ENCODE measurements at places on chromosomes 3 and 15.

DNA sequence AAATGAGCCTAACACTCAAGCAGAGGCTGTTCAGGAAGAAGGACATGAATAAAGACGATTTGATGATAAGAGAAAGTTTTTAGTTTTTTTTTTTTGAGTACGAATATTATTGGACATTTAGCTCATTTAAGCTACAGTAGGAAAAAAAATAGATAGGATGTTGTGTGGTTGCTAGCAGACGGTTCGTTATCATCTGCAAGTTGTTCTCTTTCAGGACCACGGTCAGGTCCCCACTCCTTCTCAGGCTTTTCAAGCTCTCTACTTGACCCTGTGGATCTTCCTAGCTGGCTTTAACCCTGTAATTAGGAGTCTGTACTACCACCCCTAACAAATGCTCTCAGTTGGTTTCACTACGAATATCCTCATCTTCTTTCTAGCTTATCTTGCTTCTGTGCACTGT lies 1.1 kb downstream of the KCNH8 start:
- no peak for DNase-seq

GRCh38 chr15:71167445-71168165 lies 52.3 kb downstream of the THSD4 start:
- DNase-seq: no peak

DNA sequence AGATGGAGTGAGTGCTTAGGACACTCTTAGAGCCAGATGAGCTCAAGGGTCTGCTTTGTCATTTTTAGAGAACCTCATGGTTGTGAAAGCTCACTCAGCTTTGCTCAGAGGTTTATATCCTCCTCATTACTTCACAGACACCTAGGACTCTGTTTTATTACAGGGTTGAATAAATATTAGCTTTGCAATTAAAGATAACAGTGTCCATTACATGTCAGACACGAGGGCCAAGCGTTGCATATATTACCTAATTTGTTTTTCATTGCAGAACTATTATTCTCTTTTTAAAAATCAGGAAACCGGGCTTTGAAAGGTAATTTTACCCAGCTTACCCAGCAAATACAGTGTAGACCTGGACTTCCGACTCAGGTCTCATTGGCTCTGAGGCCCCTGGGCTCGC lies 16.1 kb downstream of the MAP6D1 start:
- DNase-seq: no peak

DNA sequence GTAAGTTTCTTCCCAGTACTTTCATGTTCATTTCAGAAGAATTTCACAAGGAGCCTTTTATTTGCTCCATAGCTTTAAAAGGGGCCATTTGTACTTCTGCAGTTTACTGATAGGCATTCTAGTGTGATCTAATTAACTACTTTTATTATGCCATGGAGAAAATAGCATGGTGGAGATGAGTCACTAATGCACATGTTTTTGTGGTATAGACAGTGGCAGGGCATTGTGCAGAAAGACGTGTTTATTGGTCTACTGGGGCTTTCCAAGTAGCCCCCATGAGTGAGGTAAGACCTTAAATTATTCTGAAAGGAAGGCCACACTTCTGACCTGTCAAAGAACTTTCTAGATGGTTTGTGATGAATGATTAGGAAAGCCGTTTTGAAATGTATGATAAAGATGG lies 810.0 kb upstream of the NR2F2 start:
- no peak for DNase-seq

DNA sequence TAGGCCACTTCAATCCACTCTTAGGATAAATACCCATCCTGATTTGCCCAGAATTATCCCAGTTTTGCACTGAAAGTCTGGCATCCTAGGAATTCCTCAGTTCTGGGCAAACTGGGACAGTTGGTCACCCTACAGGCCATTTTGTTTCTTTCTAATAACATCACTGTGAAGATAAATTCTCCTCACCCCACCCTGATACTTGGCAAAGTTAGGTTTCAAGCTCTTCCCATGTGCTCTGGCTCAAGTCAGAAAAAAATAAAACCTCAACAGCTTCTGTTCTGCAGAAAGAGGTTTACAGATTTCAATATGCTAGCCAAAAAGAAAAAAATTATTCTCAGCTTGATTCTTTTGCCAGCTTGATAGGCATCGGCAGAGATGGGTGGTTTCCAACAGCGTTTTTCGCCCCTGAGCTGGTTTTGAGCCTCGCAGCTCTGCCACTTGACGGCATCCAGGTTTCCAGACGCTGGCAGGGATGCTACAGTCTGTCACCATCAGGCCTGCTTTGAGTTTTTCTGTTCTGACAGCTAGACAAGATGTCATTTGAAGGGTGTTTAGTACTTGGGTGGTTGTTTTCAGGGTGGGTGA lies 171.4 kb downstream of the SSR3 start:
- no peak for DNase-seq

DNA sequence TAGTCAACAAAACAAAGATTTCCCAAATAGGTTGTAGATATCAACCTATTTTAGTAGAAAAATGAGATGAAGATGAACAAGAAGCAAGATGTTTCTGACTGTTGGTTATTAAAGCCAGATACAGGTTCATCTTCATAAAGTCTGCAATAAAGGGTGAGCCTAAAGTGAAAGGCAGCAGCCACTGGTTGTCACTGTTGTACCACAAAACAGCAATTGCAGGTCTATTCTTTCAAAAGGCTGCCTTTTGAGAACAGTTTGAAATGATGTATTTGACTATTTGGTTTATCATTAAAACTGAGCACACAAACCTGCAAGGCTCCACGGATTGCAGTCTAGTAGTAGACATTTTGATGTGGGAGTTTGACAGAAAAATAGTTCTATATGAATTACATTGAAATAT lies 543.4 kb downstream of the GBE1 start:
- DNase-seq: no peak

DNA sequence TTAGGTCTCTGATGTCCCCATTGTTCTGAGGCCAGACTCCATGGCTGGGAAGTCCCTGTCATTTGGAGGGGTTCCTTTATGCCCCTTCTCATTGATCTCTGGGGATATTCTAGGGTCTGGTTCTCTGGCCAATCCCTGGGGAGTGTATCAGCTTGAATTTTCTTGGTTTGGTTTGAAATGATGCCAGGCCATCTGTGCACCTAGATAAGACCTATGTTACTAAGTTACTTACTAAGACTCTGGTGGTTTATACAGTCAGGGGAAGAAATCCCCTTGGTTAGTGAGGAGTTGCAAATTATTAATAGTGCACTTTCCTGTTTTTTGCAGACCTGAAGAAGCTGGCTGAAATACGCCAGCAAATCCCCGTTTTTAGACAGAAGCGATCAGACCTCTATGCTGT lies 20.3 kb downstream of the NIT2 start:
- no peak for DNase-seq

GRCh38 chr3:162517110-162517509 lies 1020.5 kb downstream of the OTOL1 start:
- DNase-seq: no peak

DNA sequence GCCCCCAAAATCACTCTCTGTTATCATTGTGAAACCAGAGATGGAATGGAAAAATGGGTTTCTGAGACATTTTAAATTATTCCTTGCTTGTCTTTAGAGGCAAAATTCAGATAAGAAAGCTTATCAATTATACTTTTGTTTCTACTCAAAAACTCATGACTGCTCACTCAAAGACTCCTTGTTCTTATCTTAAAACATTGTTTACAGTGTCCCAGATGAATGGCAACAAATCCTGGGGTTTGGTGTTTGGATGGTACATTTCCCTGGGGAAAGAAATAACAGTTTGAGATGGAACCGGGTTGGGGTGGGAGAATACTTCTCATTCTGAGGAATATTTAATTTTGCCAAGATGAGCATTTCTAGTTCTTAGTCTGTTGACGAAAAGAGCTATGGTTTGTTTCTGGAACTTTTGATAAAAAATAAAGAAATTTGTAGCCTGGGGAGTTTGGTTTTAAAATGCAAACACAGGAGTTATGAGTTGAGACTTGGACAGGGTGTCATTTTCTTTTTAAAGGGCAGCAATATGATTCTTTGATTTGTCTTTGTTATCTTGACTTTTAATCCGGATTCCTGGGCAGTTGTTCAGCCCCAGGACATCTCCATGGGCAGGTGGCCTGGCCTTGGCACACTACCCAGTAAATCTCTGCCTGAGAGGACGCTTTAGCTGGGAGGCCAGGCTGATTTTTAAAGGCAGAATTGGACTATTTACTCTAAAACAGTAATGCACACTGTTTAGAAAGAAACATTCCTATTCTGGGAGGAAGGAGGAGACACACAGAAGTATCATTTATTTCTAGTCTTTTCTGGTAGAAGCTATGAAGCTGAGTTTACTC lies 32.4 kb downstream of the BTD start:
- DNase-seq: no peak

- no peak for DNase-seq
Observed at GRCh38 chr3:48268381-48268935, 27.6 kb downstream of the ZNF589 start.

DNA sequence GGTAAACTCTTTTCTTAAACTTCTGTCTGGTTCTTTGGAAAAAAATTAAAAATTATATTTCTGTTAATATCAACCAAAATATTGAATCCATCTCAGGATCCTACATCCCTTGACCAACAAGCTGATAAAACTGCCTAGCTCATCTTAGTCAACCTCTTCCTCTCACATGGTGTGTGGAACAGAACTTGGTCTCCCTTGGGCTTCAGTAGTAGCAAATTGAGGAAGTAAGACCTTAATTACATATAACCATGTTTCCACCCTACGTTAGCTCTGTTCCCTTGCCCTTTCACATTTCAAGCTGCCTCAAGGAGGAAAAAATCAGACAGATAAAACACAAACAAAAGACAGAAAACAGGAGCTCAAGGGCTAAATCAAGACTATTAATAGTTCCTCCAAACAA lies 116.4 kb downstream of the GREM1 start:
- DNase-seq: no peak

- DNase-seq: no peak
Observed at GRCh38 chr3:61347981-61348380, 96.7 kb upstream of the FHIT start.

- DNase-seq: no peak
Observed at GRCh38 chr15:69554279-69554961, 101.8 kb downstream of the RPLP1 start.

DNA sequence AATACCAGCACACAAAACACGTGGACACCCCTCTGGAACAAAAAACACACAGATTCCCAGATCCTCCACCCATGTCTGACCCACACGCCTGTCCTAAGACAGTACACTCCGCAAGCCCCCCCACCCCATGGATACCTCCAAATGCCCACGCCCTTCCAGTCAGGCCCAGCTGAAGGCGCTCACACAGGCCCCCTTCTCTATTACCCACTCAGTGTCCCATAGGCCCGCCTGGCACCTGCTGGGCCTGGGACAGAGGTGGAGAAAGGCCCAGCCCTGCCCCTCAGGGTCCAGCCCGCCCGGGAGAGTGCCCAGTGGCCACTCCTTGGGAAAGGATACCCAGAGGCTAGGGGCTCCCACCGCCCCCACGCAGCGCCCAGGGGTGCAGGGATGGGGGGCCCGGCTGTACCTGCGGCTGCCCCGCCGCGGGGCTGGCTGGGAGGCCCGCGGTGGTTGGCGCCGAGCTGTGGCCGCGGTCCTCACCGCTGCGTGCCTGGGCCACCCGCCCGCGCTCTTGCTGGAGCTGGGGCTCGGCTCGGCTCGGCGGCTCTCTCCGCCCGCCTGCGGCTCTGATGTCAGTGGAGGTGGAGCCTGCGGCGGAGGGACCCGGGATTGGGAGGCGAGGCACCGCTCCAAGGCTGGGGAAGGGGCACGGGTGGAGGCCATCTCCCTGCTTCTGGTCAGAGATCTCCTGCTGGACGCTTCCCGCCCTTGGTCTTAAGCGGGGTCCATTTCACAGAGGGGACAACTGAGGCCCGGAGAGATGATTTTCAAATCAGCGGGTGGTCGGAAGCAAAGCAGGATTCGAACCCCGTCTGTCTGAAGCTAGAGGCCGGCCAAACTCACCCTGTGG lies at the start of gene CAMK1:
CAMK1 (minus strand) TSS at position 522 of the 850 bp plus-strand sequence. CDS start 2,198 bp downstream, outside the sequence.
- DNase-seq: peak; percentile 91

DNA sequence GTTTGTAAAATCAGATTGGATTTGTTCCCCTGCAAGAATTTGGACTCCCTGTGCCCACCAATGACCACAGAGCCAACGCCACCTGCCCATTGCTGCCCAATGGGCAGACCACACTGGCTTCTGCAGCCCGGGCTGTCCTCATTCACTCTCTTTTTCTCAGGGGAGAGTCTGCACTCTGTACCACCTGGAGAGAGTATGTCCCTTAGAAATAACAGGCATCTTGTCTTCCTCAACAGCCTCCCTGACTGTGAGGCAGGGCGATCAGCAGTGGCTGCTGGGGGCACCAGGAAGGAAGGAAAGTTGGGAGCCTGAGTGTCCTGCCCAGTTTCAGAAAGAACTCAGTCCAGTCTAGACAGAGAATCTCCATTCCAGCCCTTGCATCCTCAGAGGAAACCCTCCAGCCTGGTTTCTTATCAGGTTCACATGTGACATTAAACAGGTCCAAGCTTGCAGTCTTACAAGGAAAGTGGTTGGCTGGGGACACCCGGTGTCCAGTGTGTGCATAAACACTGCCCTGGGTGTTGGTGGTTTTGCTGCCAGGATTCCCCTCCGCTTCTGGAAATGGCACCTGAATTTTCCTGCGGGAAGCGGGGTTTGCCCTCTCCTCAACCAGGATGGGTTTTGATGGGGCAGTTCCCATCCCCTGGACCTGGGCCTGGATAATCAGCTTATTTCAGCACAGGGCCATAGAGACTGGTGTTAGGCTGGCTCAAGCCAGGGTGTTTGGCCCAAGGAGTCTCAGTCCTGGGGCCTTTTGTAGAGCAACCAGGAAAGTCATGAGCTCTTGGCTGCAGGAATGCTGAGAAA lies 37.2 kb downstream of the SSUH2 start:
- DNase-seq: no peak

DNA sequence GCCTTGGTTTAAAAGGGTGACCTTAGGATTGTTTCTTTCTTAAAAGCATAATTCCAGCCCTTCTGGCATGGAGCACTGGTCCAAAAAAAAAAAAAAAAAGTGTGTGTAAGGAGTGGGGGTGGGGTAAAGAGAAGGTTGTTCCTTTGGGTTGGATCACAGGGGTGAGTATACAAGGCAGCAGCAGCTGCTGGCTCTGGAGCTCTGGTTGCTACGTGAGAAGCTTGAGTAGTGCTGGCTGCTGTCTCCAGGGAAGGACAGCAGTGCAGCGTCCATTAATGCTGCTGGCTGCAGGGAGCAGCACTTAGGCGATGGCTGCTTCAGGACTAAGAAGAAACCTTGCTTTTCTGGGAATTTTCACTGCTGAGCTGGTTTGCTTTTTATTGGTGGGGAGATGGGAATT lies 2.3 kb downstream of the SETD5 start:
- DNase-seq: peak; percentile 70

DNA sequence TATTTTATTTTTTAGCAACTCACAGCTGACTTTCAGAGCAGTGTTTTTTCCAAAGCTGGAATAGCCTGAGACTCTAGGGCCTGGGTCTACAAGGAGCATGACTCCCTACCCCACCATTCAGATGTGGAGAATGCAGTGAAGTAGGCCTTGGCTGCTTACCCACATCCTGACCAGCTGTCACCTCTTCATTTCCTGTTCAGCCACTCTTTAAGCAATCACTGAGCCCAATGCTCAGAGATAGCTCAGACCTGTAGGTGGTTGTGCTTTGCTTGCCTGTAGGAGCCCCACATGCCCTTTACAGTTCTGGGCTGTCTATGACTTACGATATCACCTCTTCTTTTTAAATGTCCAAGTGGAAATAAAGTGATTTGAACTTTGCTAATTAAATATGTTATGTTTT lies 148.1 kb downstream of the NEK11 start:
- no peak for DNase-seq

Data from upper lobe of right lung (tissue), 1 donor.